Mesothelial cell of epicardium (in vitro differentiated cells): ENCODE measurements at places on chromosomes 13 and 19.
A peak's percentile ranks its signal among the peaks of the same experiment; 100 is the strongest.

DNA sequence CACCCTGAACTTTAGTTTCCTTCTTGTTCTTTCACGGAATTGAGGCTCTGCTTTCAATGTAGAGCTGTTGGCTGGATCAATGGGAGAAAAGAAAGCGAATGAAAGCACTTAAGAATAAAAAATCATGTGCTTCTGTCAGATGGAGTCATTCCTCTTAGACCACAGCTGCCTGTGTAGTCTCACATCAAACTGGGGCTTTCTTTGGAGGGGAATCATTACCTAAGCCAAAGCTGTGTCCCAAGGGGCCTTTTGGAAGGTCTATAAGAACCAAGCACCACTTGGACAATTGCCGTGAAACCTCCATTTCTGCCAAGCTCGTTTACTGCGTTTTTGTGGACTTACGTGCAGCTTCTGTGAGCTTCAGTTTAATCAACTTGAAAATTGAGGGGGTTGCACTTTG is 44.2 kb upstream of the RNF113B start:
- DNase-seq = no peak
- peaks cover 83% of the 10 kb centered on the region for H3K4me1 ChIP-seq
- H3K27me3 ChIP-seq = no peaks in the 10 kb centered on the region
- no peak overlapping the region for H3K4me3 ChIP-seq
- H3K27ac ChIP-seq = peak overlapping the region; percentile 80

GRCh38 chr13:103284466-103284865 is 218.2 kb upstream of the SLC10A2 start:
- no peaks in the 10 kb centered on the region for H3K27me3 ChIP-seq
- H3K27ac ChIP-seq = peak overlapping the region; percentile 13

GRCh38 chr19:54196536-54196935 is 4.1 kb upstream of the RPS9 start:
- H3K4me3 ChIP-seq = no peak overlapping the region
- peaks cover 23% of the 10 kb centered on the region for H3K4me1 ChIP-seq
- H3K27me3 ChIP-seq = no peaks in the 10 kb centered on the region
- no peak for DNase-seq

- no peaks in the 10 kb centered on the region for H3K36me3 ChIP-seq
- peaks cover 27% of the 10 kb centered on the region for H3K4me1 ChIP-seq
- no peak overlapping the region for H3K4me3 ChIP-seq
- H3K27me3 ChIP-seq = no peaks in the 10 kb centered on the region
Measured at GRCh38 chr19:18518639-18519038, 3.2 kb downstream of the ELL start.

- no peak for DNase-seq
- peaks cover 13% of the 10 kb centered on the region for H3K36me3 ChIP-seq
- H3K4me3 ChIP-seq = no peak overlapping the region
- no peaks in the 10 kb centered on the region for H3K27me3 ChIP-seq
- peaks cover 64% of the 10 kb centered on the region for H3K4me1 ChIP-seq
Measured at GRCh38 chr13:98236197-98236596, 59.1 kb upstream of the RNF113B start.

- H3K4me3 ChIP-seq = no peak overlapping the region
- no peak for DNase-seq
- H3K36me3 ChIP-seq = no peaks in the 10 kb centered on the region
Measured at GRCh38 chr19:45200568-45200967, 22.0 kb downstream of the BLOC1S3 start.

DNA sequence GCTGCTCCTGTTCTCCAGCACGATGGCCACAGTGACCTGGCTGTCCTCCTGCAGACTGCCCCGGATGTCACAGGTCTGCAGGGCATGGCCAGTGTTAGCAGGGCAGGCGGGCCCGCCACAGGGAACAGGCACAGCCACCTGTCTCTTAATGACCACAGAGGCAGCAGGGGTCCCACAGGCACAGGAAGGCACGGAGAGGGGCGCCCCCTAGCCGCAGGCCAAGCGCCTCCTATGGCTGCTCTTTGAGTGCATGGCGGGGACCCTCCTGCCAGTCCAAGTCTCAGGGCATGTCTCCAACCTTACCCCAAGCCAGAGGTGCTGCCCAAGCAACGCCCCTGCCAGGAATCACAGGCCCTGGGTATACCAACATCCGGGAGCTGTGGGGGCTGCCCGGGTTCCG is 14.1 kb downstream of the IZUMO4 start:
- no peak for DNase-seq
- H3K36me3 ChIP-seq = peaks cover 50% of the 10 kb centered on the region
- H3K4me3 ChIP-seq = no peak overlapping the region
- no peak overlapping the region for H3K27ac ChIP-seq
- H3K27me3 ChIP-seq = no peaks in the 10 kb centered on the region

DNA sequence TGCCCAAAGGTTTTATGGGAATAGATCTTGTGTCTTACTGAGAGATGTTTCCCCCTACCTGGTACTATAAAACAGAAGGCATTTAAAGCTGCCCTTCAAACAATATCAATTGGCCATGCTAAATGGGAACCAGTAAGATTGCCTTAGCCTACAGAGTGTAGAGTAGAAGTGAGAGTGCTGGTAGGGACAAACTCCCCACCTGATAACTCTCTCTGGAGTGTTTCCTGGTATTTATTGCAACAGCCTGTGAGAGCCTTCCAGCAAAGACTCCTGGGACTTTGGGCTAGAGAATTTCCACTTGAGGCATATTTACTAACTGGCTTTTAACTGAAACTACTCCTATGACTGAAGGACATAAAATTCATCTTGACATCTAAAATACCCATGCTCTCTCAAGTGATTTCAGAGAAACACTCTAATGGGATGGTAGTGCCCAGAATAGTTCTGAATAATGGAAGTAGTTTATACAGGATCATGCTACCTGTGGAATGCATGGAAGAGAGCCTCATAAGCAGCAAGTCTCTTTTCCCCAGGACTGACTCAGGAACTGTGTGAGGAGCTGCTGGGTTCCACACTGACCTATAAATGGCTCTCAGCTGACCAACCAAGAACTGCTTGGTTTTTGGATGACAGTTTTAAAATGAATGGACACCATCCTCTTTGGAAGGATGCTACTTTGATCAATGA is 132.7 kb upstream of the SLITRK5 start:
- DNase-seq = no peak
- no peak overlapping the region for H3K27ac ChIP-seq
- no peak overlapping the region for H3K4me3 ChIP-seq

DNA sequence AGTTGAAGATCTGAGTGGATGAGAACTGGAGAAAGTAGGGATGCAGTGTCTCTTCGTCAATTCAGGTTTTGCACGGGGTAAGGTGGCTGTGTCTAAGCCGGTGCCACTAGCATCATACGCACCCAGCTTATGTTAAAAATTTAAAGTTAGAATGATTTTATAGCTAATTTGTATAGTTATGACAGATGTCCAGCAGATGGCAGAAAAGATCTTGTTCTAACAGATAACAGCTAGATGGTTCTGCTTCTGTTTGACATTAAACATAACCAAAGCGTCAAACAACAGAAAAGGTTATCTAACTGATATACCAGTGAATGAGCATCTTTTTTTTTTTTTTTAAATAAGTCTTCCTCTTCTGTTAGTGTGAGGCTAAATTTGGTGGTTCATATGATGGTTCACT is 18.8 kb upstream of the EDDM13 start:
- peaks cover 3% of the 10 kb centered on the region for H3K36me3 ChIP-seq
- no peaks in the 10 kb centered on the region for H3K27me3 ChIP-seq
- DNase-seq = no peak
- no peak overlapping the region for H3K4me3 ChIP-seq

DNA sequence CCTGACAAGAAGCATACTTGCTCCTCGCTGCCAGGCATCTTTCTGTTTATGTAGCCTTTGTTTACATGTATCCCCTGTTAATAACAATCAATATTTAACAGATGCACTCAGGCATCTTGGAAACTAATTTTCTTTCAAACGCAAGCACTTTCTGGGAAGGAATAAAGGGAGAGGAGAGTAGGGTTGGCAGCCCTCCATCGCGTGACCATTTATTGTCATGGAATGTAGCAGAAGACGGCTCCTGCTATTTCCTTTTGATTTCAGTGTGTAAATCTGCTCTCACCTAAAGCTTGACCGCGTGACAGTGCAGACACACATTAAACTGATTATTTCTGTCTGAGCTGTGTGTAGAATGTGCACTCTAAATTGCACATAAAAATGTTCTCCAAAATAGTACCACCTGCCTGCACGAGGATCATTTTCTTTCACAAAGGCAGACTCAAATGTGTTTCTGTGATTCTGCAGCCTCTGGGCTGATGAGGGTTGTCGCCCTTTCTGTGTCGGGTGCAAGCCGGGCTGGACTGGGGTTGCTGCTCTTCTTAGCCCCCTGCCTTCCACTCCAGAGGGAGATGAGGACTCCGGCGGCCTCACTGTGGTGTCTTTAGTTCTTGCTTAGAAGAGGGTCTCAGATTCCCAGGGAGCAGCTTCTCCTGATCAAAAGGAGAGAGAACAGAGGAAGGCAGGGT is 223.5 kb upstream of the MAB21L1 start:
- H3K27me3 ChIP-seq = no peaks in the 10 kb centered on the region
- H3K4me3 ChIP-seq = no peak overlapping the region
- no peaks in the 10 kb centered on the region for H3K36me3 ChIP-seq
- H3K4me1 ChIP-seq = peaks cover 25% of the 10 kb centered on the region
- DNase-seq = no peak

DNA sequence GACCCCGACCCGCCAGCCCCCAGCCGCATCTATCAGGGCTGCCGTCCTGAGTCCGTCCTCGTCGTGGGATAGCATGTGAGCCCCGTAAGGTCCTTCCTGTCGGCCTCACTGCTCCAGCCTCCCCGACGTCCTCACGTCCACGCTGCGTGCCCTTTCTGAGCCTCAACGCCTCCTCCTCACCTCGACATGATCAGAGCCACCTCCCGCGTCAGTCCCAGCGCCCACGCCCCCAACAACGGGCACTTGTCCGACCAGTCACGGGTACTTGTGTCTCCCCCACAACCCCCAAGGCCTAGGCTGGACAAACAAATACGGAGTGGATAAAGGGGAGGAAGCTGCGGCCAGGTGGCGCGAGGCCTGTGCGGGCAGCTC is 665 bp downstream of the ZNF497 start:
- peak overlapping the region; percentile 99 for H3K27ac ChIP-seq
- H3K27me3 ChIP-seq = no peaks in the 10 kb centered on the region
- no peak for DNase-seq

GRCh38 chr13:71374471-71375049 is 492.4 kb downstream of the DACH1 start:
- DNase-seq = no peak
- H3K4me3 ChIP-seq = no peak overlapping the region
- H3K4me1 ChIP-seq = peaks cover 20% of the 10 kb centered on the region
- H3K36me3 ChIP-seq = no peaks in the 10 kb centered on the region

GRCh38 chr13:77728265-77729125 is 31.0 kb downstream of the SLAIN1 start:
- DNase-seq = no peak
- no peaks in the 10 kb centered on the region for H3K27me3 ChIP-seq
- peaks cover 34% of the 10 kb centered on the region for H3K4me1 ChIP-seq
- peaks cover 15% of the 10 kb centered on the region for H3K36me3 ChIP-seq

DNA sequence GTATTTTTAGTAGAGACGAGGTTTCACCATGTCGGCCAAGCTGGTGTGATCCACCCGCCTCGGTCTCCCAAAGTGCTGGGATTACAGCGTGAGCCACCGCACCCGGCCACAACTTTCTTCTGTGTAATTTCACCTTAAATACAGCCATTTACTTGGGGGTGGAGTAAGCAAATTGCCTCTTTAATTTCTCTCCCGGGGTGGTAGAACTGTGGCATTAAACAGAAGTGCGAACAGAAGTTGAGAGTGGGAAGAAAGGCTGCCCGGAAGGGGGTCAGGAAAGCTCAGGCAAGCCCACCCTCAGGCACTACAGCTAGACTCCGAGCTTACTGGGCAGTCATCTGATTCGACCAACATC is 475 bp upstream of the DNAJC15 start:
- H3K36me3 ChIP-seq = peaks cover 10% of the 10 kb centered on the region
- peaks cover 36% of the 10 kb centered on the region for H3K4me1 ChIP-seq
- H3K4me3 ChIP-seq = peak overlapping the region; percentile 83

DNA sequence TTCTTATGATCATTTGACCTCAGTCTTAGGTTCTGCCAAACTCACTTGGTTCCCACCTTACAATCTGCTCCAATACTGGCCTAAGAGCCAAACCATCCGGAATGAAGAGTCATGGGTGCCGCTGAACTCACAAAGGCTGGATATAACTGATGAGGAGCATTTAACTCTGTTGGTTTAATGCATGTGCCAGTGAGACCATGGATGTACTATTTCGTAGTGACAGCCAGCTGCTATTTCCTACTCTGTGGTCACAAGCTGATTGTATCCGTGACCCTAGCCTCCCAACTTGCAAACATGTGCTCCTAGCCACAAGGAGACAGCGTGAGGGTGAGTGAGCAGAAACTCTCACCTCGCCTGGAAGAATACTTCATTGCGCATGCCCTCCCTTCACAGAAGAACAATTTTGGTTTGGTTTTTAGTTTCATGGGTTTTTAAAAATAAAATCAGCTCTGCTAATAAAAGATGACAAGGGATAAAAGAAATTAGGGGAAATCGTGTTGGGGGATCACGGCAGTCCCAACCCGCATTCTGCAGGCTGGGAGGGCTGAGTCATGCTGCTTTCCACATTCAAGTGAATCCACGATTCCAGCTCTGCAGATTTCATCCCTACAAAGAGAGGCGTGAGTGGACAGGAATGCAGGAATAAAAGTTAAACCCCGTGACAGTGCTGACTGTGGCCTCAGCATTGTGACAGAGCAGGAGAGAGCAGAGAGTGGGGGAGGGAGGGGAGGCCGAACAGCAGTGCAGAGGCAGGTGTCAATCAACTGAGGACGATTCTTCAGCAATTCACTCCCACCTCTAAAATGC is 66.8 kb upstream of the RAP2A start:
- H3K4me1 ChIP-seq = peaks cover 11% of the 10 kb centered on the region
- no peaks in the 10 kb centered on the region for H3K27me3 ChIP-seq
- no peak overlapping the region for H3K4me3 ChIP-seq
- peaks cover 46% of the 10 kb centered on the region for H3K36me3 ChIP-seq

DNA sequence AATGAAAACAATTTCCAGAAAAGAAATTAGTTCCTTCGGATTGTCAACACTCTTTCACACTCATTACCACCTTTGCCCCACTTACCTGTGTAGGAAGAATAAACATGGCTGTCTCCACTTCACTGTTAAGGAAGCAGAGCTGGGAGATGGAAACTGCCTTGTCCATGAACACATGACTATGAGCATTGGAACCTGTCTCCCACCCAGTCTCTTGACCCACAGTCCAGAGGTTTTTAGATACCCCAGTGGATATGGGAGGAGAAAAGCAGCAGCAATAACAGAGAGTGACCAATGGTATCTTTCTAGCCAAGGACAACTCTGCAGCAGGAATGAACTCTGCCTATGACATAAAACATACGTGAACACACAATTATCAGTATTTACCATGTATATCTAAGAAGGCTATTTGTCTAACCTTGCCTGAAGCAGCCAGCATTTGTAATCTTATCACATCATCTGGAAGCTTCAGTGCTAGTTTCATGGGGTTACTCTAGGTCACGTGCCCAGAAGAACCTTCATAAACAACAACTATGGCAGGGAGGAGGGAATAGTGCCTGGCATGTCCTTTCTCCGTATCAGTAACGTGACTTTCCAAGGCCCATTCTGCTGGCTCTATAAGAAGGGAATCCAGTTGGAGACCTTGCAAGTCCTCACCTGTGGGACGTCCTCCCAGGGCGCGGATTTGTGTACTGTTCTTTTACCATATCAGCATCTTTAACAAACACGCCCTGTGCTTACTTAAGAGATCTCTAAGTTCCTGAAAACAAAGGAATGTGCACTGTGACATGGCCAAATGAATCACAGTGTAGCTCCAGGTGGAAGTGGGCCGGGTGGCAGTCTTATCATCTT is 221.8 kb upstream of the UBL3 start:
- H3K4me1 ChIP-seq = peaks cover 4% of the 10 kb centered on the region
- DNase-seq = no peak
- H3K27ac ChIP-seq = no peak overlapping the region
- no peaks in the 10 kb centered on the region for H3K36me3 ChIP-seq
- H3K4me3 ChIP-seq = no peak overlapping the region
